ENCODE measurements at places on chromosomes 1 and 21.

DNA sequence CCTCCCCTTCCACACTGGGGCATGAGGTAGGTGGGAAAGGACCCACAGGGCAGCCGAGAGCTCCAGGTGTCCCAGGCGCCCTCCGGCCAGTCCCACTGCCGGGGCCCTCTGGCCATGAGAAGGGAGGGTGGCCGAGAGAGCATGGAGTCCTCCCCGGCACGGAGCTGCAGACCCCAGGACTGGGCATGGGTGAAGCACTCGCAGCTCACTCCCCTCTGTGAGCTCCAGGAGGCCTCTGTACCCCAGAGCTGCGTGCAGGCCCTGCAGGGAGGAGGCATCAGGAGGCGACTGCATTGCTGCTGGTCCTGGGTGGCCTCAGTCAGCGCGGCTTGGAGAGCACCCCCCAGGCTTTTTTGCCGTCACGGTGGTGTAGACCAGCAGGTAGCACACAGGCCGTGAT is 80.1 kb upstream of the TTC34 start:
- H3K4me1 ChIP-seq = no peaks in the 10 kb centered on the region
- no peak overlapping the region for H3K4me3 ChIP-seq
- H3K27ac ChIP-seq = no peak overlapping the region
- peaks cover 33% of the 10 kb centered on the region for H3K27me3 ChIP-seq
- H3K36me3 ChIP-seq = no peaks in the 10 kb centered on the region

- H3K27ac ChIP-seq = no peak overlapping the region
- peaks cover 26% of the 10 kb centered on the region for H3K4me1 ChIP-seq
- H3K36me3 ChIP-seq = no peaks in the 10 kb centered on the region
- H3K27me3 ChIP-seq = peaks cover 51% of the 10 kb centered on the region
Measured at GRCh38 chr1:53371851-53372250, 44.0 kb upstream of the LRP8 start.

- H3K27ac ChIP-seq = peak overlapping the region; percentile 29
- no peaks in the 10 kb centered on the region for H3K27me3 ChIP-seq
- no peak overlapping the region for H3K4me3 ChIP-seq
- H3K36me3 ChIP-seq = no peaks in the 10 kb centered on the region
- DNase-seq = no peak
Measured at GRCh38 chr1:56439610-56440264, 139.6 kb downstream of the PLPP3 start.

GRCh38 chr1:200889571-200889970 is 5.1 kb upstream of the INAVA start:
- no peak overlapping the region for H3K27ac ChIP-seq
- peaks cover 76% of the 10 kb centered on the region for H3K4me1 ChIP-seq
- no peak overlapping the region for H3K4me3 ChIP-seq
- no peaks in the 10 kb centered on the region for H3K27me3 ChIP-seq
- H3K36me3 ChIP-seq = no peaks in the 10 kb centered on the region

GRCh38 chr1:31618916-31619846 is 1.7 kb downstream of the HCRTR1 start:
- no peak overlapping the region for H3K4me3 ChIP-seq
- no peaks in the 10 kb centered on the region for H3K36me3 ChIP-seq
- H3K27ac ChIP-seq = no peak overlapping the region
- peaks cover 7% of the 10 kb centered on the region for H3K4me1 ChIP-seq

GRCh38 chr1:154859786-154860155 is 10.3 kb downstream of the KCNN3 start:
- DNase-seq = no peak
- peaks cover 54% of the 10 kb centered on the region for H3K27me3 ChIP-seq
- peaks cover 11% of the 10 kb centered on the region for H3K4me1 ChIP-seq
- H3K4me3 ChIP-seq = no peak overlapping the region
- H3K36me3 ChIP-seq = no peaks in the 10 kb centered on the region

DNA sequence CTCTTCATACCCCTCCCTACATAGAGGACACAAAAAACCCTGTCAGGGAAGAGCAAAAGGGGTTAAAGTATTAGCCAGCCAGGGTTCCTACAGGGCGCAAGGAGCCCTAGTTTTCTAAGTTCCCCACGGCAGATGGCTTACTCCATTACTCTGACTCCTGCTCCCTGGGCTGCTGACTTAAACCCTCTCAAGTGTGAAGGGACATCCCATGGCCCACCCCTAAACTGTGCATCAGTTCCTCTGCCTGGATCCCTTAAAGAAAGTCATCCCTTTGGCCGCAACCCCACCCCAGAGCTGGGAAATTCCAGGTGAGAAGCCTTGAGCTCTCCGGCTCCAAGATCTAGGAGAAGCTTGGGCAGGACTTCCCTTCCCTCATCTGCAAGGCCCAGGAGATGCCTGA is 236.0 kb downstream of the TOMM20 start:
- no peaks in the 10 kb centered on the region for H3K36me3 ChIP-seq
- DNase-seq = no peak
- no peak overlapping the region for H3K27ac ChIP-seq
- H3K4me3 ChIP-seq = no peak overlapping the region
- no peaks in the 10 kb centered on the region for H3K27me3 ChIP-seq

GRCh38 chr1:165235155-165235776 is 121.2 kb downstream of the LMX1A start:
- H3K27ac ChIP-seq = no peak overlapping the region
- no peaks in the 10 kb centered on the region for H3K36me3 ChIP-seq
- H3K4me3 ChIP-seq = peak overlapping the region; percentile 64
- H3K4me1 ChIP-seq = peaks cover 18% of the 10 kb centered on the region
- no peak for DNase-seq
- peaks cover 30% of the 10 kb centered on the region for H3K27me3 ChIP-seq

GRCh38 chr1:27057801-27058625 is 45.4 kb upstream of the TENT5B start:
- H3K36me3 ChIP-seq = no peaks in the 10 kb centered on the region
- DNase-seq = no peak
- no peaks in the 10 kb centered on the region for H3K27me3 ChIP-seq
- H3K4me1 ChIP-seq = no peaks in the 10 kb centered on the region

DNA sequence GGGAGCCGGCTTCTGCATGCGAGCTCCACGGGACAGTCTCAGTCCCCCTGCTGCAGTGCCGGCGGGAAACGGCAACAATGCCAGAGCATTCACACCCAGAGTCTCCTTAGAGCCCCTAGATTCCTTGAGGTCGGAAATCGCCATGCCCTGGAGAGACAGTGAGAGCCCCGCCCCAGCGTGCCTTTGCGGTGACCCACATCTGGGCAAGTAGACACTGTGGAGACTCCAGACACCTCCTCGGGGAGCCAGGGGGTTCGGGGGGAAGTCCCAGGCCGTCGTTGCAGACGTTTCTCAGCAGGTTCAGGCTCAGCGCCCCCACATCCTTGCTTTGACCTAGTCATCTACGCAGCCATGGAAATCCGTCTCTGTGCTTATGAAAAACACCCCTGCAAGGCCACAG is 81.3 kb upstream of the ARHGEF16 start:
- H3K27ac ChIP-seq = no peak overlapping the region
- no peaks in the 10 kb centered on the region for H3K4me1 ChIP-seq
- DNase-seq = no peak
- H3K36me3 ChIP-seq = no peaks in the 10 kb centered on the region

DNA sequence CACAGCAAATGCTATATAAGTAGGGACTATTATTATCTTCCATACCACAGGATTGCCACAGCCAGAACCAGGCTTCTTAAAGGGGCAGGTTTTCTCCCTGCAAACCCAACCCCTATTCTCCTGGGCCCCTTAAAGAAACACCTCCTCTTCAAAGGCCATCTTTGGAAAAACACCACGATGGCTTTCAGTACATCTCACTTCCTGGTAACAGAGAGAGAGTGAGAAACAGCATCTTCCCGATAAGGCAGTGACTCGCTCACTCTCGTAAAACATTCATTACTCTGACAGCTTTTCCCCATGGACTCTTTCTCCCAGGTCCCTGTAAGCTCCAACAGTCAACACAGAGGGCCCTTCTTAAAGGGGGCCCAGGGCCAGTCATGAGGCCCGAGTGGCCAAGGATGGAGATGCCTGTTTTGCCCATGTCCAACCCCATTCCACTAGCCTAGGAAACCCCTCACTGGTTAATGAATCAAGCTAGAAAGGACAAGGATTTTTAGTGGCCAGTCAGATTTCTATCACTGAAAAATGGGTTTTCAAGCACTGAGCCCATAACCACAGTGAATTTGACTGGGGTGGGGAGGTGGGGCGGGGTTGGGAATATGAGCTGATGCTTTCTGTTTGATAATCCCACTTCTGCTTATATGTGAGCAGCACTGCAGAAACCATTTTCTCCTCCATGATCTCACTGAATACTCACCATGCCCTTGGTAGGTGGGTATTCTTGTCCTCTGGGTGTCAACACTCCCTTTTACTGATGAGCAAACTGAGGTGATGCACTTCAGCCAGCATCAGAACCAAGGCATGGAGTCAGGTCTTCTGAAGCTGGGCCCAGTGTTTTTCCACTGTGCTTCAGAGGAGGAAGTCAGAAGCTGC is 3.6 kb upstream of the NAV1 start:
- no peak overlapping the region for H3K4me3 ChIP-seq
- H3K27ac ChIP-seq = no peak overlapping the region
- H3K4me1 ChIP-seq = peaks cover 18% of the 10 kb centered on the region

DNA sequence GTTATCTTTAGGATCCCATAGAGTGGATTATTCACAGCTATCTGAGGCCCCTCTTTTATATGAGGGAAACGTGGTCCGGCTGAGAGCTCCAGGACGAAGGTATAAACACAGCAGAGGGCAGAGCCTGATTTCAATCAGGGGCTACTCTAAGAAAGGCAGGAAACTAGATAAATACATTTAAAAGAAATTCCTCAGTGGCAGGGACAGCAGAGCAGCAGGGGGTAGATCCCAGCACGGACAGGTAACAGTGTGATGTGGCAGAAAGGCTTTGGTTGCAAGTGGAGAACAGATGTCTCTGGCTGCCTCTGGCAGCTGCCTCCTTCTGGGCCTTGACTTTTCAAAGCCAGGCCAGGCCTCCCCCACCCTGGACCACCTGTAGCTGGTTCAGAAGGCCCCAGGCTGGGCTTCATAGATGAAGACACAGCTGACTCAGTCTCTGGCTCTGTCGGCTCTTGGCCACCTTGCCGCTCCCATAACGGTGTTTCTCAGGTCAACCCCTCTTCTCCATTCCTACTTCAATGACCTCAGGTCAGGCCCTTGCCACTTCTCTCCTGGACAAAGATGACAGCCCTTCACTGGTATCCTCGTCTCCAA is 43.8 kb downstream of the FAM78B start:
- no peaks in the 10 kb centered on the region for H3K27me3 ChIP-seq
- H3K36me3 ChIP-seq = no peaks in the 10 kb centered on the region
- no peak overlapping the region for H3K27ac ChIP-seq
- H3K4me3 ChIP-seq = no peak overlapping the region

DNA sequence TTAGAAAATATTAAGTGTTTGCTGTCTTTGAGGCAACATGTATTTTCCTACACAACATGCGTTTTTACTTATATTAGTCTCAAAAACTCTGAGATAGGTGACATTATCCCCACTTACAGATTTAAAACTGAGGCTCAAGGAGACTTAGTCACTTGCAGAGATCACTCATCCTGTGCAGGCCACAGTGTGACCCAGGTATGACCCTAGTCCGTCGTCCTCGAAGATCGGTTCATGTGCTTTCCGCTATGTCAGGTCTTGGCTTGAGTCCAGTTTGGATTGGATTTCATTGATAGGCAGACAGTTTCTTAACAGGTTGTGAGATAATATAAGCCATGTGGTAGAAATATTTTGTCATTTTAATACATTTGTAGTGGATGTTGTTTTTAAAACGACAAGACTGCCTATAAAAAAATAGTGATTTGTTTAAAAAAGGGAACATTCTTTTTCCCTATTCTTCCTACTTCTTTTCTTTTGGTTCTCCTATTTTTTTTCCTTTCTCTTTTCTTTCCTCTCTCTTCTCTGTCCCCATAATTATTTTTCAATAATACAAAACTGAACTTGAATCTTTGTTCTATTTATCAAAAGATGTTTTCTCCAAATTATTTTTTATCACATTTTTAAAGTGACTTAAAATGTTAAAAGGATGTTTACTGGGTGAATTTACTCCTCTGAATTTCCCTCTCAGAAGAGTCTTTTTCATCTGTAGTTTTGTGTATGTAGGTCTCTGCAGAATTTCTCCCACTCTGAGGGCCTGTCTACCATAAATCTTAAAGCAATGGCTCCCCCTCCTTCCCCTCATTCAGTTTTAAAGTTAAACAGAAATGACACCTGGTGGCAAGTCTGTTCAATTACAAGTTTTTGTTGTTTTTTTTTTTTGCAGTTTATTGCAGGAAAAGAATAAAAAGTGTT is 81.8 kb downstream of the PHTF1 start:
- no peak overlapping the region for H3K4me3 ChIP-seq
- H3K36me3 ChIP-seq = peaks cover 8% of the 10 kb centered on the region
- DNase-seq = peak; percentile 35
- H3K27me3 ChIP-seq = no peaks in the 10 kb centered on the region
- H3K27ac ChIP-seq = no peak overlapping the region

GRCh38 chr21:45856442-45856841 is 125.1 kb upstream of the COL6A1 start:
- DNase-seq = no peak
- H3K4me3 ChIP-seq = no peak overlapping the region
- peaks cover 14% of the 10 kb centered on the region for H3K4me1 ChIP-seq
- H3K27me3 ChIP-seq = peaks cover 65% of the 10 kb centered on the region
- H3K27ac ChIP-seq = no peak overlapping the region

DNA sequence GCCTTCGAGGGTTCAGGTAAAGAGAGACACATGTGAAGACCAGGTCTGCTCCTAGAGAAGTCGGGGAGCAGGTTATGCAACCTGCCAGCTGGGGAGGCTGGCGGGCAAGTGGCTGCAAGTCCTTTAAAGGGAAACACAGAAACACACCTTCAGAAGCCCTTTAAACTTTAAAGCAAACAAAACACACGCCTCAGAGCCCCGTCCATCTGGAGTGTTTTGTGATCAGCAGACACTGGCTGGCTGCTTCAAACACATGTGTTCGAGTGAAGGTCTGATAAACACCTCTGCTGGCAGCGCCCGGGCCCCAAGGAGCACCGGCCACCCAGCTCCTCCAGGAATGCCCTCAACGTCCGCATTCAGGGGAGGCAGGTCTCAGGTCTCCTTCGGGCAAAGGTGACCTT is 15.2 kb downstream of the RIPK4 start:
- DNase-seq = no peak
- H3K4me1 ChIP-seq = peaks cover 45% of the 10 kb centered on the region
- no peak overlapping the region for H3K4me3 ChIP-seq

- H3K27ac ChIP-seq = no peak overlapping the region
- peak; percentile 9 for DNase-seq
- H3K4me3 ChIP-seq = no peak overlapping the region
- H3K4me1 ChIP-seq = peaks cover 42% of the 10 kb centered on the region
- no peaks in the 10 kb centered on the region for H3K27me3 ChIP-seq
Measured at GRCh38 chr1:61287734-61288133, 205.4 kb downstream of the NFIA start.

- peak; percentile 56 for DNase-seq
- no peaks in the 10 kb centered on the region for H3K27me3 ChIP-seq
- no peaks in the 10 kb centered on the region for H3K36me3 ChIP-seq
Measured at GRCh38 chr1:161139766-161140165, 7.3 kb upstream of the DEDD start.

GRCh38 chr1:24853649-24854048 is 76.4 kb downstream of the RUNX3 start:
- no peak overlapping the region for H3K27ac ChIP-seq
- peaks cover 38% of the 10 kb centered on the region for H3K4me1 ChIP-seq
- DNase-seq = no peak
- H3K27me3 ChIP-seq = peaks cover 8% of the 10 kb centered on the region
- H3K4me3 ChIP-seq = no peak overlapping the region
- H3K36me3 ChIP-seq = no peaks in the 10 kb centered on the region

GRCh38 chr1:48931506-48932192 is 155.0 kb upstream of the BEND5 start:
- H3K4me3 ChIP-seq = no peak overlapping the region
- H3K4me1 ChIP-seq = no peaks in the 10 kb centered on the region
- H3K36me3 ChIP-seq = no peaks in the 10 kb centered on the region

GRCh38 chr1:115911294-115911693 is 65.0 kb upstream of the SLC22A15 start:
- no peaks in the 10 kb centered on the region for H3K36me3 ChIP-seq
- no peak for DNase-seq

GRCh38 chr1:214637722-214638458 is 34.9 kb downstream of the CENPF start:
- H3K36me3 ChIP-seq = peaks cover 85% of the 10 kb centered on the region
- no peak overlapping the region for H3K4me3 ChIP-seq
- no peak overlapping the region for H3K27ac ChIP-seq
- DNase-seq = peak; percentile 15
- H3K27me3 ChIP-seq = no peaks in the 10 kb centered on the region

All from HepG2 (cell line).